GF-D8 (cell line): ENCODE measurements at places on chromosomes 6 and 20.

DNA sequence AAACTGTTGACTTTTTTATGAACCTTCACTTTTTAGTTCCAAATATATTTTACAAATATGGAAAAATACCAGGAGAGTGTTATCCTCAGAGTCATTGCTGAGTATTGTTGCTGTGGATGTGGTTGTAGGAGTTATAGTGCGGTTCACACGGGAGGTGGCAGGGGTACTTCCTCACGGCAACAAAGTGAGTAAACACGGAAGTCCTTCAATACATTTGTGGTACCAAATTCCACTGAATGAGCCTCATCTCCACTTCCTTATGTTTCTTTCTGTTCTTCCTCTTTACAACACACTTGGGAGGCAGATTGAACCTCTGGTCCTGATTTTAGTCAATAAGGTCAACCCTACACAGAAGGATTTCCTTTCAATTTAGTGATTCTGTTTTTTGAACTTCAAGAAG is 371.8 kb downstream of the BTBD3 start:
- DNase-seq: no peak

DNA sequence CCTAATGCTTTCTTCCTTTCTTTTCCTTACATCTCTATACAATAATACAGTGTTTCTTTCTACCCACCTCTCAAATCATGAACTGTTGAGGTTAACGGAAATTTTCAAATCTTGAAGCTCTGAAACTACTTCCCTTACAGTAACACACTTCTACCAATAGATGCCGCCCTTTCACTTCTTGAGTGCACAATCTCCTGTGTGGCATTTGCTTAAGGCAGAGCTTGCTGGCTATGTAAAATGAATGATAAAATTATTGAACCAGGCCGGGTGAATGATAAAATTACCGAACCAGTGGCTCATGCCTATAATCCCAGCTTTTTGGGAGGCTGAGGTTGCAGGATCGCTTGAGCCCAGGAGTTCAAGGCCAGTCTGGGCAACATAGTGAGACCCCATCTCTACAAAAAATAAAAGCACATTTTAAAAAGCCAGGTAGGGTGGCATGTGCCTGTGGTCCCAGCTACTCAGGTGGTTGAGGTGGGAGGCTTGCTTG is 56.8 kb downstream of the KCNS1 start:
- peak; percentile 44 for DNase-seq

DNA sequence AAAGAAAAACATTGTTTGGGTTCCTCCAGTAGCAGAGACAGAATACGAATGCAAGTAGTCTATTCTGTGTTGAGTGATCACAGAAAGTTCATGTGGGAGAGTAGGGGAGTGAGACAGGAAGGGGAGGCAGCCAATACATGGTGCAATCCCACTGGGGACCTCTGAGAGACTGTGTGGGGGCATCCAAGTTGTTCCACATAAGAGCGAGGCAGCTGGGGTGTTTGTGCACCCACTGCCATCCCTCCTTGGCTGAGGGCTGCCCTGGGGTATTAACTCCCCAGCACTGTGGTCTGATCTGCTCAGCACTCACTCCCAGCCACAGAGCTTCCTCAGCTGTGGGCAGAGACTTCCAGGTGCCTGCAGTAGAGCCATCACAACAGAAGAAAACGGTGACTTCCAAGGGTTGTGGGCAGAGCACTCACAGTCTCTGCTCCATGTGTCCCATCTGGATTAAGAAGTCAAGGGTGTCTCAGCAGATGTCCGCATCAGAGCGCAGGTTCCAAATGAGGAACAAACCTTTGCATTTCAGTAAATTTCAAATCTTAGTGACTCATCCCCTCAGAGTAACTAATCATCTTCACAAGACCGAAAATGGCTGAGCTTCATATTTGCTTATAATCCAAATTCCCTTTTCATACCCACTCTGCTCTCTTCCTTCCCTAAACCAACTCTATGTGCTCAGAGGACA is 101.9 kb upstream of the NAA20 start:
- DNase-seq: peak; percentile 34

- no peak for DNase-seq
Observed at GRCh38 chr6:17448165-17448564, 54.8 kb downstream of the CAP2 start.

DNA sequence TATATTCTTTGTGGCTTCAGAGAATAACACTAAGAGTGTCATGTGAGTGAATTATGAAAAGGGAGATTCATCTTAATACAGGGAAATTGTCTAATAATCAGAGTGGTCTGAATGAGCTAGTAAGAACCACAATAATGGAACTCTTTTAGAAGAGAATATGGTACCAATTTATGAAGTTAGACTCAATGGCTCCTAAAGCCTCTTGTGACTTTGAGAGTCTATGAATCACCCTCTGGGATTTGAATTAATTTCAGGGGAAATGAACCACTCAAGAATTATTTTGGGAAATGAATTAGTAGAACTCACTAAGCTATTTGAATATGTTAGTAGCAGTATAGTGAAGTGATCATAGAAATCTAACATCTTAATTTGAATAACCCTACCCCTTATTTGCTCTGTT is 14.3 kb downstream of the PCMT1 start:
- no peak for DNase-seq

DNA sequence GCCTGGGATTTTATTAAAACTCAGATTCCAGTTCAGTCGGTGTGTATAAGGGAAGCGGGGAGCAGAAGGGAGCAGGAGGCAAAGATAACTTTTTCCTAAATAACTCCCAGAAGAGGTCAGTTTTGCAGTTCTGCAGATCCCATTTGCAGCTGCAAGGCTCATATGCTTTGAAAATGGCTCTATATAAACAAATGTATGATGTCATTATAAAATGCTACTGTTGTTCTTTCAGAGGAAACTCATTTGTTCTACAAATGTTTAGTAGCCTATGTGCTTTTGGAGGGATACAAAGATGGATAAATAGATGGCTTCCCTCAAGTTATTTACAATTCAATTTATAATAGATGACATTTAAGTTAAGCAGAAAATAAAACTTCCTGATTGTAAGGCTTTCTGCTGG is 29.2 kb upstream of the DSP start:
- no peak for DNase-seq

- no peak for DNase-seq
Observed at GRCh38 chr20:7362601-7363000, 577.7 kb downstream of the HAO1 start.

DNA sequence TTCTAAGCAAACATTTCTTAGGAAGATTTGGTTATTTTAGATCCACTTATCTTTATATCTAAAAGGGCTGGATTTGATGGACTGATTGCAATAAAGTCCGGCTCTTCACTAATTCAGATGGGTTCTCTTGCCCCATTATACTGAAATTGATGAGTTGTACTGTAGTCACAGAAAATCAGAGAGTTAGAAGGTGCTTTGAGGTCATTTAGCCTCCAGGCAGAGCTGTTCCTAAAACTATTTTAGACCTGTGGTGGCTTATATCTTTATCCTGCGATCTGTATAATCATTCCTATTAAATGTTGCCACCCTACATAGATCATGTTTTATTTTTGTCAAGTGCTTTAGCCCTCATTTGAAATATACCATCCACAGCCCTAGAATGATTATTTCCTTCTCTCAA is 61.3 kb upstream of the ATXN1 start:
- DNase-seq: no peak

GRCh38 chr6:122704066-122704465 is 75.5 kb upstream of the FABP7 start:
- DNase-seq: no peak

DNA sequence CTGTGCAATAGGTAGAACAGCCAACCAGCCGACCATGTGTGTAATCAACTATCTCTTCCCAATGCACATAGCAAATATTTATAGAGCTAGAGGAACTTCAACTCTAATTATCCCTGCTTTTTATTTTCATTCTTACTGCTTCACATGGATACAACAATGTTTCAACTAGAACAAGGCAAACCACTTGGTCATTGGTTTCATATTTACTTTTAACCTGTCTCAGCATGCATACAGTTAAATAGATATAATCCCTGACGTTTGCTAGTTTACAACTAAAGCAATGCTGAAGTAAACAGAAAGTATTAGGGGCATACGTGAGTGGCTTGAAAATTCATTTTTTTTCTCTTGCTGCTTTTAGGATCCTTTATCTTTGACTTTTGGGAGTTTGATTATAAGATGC is 318.5 kb upstream of the MAP3K7 start:
- DNase-seq: no peak

- DNase-seq: no peak
Observed at GRCh38 chr20:5470943-5471342, 154.2 kb upstream of the PROKR2 start.

- peak; percentile 7 for DNase-seq
Observed at GRCh38 chr6:89047473-89047872, 33.1 kb upstream of the PNRC1 start.

DNA sequence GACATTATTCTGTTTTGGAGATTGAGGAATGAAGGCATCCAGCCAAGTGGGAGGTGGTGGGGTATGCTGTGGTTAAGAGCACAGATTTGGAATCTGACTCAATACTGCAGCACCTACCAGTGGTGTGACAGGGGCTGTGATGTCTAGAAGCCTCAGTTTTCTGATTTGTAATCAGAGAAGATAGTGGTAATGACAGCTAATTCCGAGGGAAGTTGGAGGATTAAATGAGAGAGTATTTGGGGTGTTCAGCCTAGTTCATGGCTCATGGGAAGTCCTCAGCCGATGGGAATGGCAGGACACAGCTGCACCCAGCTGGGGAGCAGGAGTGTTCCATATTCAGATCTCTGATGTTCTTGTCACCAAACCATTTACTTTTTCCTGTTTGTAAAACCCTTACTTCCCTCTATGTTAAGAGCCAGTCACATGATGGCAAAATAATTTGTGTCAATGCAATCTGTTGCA is 9.3 kb downstream of the SLC9A8 start:
- DNase-seq: peak; percentile 2

DNA sequence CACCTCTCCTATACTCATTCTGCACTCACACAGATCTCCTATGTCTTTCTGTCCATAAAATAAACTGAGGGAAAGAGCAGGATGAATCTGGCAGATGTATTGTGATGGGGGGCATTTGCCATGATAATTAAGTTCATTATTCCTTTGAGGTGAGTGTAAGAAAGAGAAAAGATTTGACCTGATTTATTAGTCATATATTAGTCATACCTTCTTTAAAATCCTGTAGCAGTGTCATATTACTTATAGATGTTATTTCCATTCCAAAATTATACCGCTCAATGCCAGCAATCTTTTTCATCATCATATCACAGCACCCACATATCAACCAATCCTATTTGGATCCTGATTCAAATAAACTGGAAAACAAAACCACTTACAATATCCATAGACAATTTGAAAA is 733.3 kb upstream of the SLC35B3 start:
- no peak for DNase-seq

- DNase-seq: no peak
Observed at GRCh38 chr6:47135772-47136171, 93.6 kb upstream of the ADGRF1 start.

GRCh38 chr6:104509355-104509754 is 350.4 kb downstream of the HACE1 start:
- DNase-seq: no peak

DNA sequence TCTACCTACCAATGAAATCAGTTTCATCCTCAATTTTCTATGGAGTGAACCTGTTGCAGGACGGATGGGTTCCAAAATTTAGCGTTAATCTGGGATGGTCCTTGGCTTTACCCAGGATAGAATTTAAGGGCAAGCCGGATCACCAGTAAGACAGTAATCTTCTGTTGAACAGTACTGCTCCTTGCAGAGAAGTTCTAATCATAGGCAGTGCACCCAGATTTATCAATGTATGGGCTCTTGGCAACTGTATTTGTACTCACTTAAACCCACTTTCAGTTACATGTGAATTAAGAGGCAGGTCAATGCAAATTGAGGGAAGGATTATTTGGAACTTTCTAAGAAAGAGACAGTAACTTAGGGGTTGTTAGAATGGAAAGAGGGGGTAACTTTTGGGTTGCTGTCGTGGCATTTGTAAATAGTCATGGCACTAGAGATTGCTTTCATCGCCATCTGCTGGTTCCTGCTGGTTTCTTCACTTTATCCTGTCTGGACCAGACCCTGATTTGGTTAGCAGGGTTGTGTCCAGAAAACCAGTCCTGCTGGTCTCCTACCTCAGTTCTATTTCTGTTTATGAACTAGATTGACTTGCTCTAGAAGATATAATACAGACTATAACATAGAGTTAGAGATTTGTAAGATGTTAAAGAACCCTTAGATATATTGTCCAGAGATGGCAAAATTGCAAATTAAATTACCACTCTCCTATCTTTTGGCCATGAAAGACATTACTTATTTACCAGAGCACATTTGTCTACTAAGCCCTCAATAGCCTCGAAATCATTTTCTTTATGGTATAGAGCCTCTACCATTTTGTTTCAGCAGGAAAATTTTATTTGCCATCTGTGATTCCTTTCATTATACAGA is 646.3 kb downstream of the UTRN start:
- DNase-seq: no peak

DNA sequence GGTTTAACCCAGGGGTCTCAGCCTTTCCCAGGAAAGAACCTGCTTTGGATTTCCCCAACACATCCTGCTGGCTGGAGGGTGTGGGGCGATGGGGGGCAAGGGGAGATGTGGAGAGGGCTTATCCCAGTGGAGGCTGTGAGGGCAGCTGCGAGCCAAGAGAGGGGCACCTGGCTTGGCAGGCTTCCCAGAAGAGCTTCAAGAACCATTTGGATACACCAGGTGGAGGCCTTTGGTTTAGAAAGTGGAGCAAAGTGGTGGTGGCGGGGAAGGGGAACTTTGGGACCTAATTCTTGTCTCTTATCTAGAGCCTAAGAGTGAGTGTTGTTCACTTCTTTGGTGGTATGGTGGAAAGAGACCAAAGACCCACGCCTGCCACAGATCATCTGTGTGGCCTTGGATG is 12.4 kb downstream of the CD40 start:
- no peak for DNase-seq

DNA sequence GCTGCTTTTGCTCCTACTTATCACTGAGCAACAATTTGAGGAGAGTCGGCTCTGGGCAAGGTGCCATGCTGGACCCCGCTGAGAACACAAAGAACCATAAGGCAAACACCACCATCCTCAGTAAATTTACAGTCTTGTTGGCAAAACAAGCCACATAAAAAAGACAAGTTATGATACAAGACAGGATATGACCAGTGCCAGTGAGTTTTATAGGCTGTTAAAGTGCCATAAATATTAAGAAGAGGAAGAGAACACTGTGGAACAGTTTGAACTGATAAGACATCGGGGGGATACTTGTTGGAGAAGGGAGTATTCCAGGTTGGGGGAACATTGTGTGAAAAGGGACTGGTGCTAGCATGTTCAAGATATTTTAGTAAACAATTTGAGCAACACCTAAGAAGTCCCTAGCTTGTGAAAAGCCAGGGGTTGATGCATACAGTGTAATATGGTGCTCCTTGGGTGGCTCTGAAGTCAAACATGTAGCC is 25.3 kb upstream of the RIPOR2 start:
- no peak for DNase-seq

GRCh38 chr6:16985513-16986284 is 116.2 kb upstream of the STMND1 start:
- no peak for DNase-seq

DNA sequence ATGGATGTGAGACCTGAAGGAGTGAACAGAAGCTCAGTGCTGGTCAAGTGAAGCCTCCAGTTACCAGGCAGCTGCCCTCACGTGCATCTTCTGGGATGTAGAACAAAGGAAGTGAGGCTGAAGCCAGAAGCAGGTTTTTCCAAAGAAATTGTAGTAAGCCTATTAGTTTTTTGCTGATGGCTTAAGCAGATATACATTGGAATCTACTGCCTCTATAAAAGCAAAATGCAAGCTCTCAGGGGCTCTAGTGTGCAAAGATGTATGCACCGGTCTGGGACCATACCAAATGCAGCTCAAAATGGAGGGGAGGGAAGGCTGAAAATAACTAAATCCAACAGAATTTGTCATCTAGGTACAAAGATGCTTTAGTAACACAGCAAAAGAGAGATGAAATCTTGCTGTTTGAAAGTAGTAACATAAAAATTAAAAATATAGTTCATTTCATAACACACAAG is 77.0 kb downstream of the DTNBP1 start:
- no peak for DNase-seq
